ENCODE measurements at places on chromosomes 1 and 21.

DNA sequence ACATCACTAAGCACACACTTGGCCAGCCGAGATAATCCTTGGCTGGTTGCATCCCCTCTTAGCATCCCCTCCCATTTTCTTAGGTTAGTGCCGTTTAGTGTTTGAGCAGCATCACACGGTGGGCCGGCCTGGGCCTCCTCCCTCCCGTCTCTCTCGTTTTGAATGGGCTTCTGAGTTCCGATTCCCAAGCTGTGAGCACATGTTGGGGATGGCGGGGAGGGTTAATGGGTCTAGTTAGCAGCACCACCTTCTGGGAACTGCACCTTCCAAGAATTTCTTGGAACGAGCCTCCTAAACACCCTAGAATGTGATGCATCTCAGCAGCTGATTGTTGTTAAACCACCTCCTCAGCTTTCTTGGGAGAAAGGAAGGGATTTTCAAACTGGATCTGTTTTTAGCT, 73.3 kb downstream of the CNIH3 start:
- no peak for DNase-seq

DNA sequence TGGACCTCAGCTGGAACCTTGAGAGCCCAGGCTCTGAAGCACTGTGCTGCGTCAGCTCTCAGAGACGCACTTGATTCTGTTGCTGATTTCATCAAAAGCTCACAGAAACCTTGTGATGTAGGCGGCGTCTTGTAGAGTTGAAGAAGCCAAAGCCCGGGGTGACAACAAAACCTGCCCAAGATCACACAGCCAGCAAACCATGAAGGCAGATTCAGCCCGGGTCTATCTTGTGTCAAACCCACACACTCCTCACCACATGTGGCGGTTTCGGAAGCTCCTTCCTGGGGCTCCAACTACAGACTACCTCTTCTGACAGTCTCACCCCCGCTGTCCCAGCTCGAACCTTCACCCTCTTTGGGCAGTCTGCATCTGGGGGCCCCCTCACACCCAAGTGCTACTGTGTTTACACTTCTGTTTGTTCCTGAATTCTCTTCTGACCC, 50.4 kb downstream of the TENT5C start:
- DNase-seq: peak; percentile 65

- no peak for DNase-seq
Measured at GRCh38 chr1:161200421-161200991, 1.7 kb upstream of the ADAMTS4 start.

DNA sequence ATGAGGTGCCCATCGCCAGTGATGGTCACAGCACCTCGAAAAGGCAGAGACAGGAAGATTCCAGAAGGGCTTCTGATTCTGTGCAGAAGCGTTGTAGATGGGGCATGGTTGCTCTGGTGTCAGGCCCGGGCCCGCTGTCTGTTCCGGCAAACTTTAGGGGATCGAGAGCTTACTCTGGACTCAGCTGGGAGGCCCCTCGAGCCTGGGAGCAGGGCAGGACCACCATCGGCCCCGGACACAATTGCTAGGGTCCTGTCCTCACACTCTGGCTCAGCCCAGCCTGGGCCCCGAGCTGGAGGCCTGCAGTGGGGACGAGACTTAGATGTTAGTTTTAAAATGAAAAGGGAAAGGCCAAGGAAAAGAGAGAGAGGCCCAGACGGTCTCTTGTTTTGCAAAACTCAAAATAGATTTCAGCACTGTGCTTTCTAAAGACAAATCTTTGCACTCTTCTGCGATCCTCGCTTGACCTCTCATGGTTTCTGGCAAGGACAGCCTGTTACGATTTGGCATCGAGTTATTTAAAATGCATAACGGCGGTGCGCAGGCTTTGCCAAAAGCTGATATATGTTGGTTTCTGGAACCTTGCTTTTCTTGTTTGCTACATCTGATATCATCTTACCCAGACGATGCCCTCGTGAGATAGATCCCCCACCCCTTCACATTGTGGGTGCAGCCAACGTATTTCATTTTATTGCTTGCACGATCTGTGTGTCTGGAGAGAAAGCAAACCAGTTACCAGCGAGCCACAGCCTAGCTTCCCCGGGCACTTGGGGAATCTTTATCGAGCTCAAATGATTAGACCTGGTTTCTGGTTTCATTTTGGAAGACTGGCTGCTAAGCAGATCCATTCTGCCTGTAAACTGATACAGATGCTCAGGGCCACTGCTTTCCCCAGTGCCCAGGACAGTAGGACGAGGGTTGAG, 58.0 kb downstream of the PRDM16 start:
- no peak for DNase-seq

DNA sequence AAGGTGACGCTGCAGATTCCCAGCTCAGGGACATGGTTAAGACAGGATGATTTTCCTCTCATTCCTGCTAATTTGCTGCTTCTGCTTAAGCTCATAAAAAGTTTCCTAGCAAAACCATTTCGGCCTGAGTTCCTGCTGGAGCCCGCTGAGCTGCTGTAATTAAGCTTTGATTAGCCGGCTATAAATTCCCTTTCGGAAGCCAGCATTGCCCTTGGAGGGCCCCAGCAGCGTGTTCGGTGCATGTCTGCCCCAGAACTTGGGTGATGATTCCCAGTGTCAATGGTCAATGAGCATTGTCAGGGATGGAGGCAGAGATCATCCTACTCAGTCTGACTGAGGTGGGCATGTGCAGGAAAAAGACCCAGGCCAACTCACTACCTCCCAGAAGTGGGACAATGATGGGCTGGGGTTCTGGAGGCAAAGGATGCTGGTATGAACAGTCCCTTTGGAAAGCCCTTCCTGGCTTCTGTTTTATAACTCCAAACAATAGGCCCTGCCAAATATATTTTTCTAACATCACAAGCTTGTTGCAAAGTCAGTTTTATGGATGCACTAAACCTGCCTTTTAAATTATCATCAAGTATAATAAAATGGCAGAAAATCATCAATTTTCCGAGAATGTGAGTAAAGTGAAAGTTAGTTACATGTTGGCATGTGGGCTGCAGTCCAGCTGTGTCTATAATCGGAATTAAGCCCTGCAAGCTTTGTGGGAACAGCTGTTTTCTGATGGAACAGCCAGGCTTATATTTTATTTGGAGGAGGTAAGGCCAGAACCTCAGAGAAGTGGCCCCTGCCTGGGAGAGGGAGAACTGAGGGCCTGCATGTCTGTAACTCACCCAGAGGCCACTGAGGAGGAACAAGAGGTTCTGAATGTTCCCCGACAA, 257.1 kb downstream of the GRIK3 start:
- no peak for DNase-seq

GRCh38 chr1:178300352-178300699, 196.4 kb downstream of the CLEC20A start:
- no peak for DNase-seq

DNA sequence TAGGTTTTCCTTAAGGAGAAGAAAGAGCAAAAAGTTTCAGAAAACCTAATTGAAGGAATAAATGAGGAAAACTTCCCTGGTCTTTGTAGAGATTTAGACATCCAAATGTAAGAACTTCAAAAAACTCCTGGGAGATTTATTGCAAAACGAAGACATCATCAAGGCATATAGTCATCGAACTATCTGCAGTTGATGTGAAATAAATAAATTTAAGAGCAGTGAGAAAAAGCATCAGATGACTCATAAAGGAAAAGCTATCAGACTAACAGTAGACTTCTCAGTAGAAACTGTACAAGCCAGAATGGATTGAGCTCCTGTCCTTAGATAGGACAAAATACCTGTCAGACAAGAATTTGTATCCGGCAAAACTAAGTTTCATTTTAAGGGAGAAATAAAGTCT, 569.4 kb upstream of the ADAMTS5 start:
- no peak for DNase-seq

DNA sequence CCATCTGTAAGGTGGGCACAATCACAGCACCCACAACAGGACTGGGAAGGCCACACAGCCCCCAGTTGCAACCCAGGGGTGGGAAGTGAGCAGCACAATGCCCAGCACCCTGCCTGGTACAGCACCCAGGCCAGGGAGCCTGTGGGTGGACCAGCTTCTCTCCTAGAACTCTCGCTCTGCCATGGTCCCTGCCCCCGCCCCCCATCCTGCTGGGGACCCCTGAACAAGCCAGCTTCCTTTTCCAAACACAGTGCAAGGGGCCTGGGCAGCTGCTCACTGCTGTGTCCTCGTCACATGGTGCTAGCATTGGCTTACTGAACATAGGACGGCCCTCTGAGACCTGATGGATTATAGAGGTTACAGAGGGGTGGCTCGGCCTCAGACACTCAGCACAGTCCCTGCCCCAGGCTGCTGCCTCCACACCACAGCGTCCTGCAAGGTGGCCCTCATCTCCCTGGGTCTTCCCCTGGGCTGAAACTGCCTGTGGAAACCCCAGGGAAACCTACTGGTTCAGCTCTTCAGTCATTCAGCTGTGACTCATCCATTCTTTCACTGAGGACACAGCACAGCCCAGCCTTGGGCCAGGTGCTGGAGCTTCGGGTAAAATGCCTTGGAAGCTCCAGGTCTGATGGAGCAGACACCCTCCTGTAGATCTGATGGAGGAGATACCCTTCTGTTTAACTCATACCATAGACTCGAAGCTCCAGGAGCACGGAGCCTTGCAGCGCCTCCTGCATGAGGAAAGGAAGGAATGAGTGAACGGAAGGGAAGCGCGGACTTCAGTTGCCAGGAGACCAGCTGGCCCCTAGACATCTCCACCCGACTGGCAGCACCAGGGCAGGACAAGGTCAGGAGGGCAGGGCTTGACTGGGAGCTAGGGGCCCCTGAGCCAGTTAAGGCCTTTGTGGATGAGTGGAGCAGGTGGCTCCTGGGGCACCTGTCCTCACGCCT, 8.1 kb upstream of the PRDM16 start:
- no peak for DNase-seq

GRCh38 chr1:34587761-34588160, 167.1 kb upstream of the GJB5 start:
- DNase-seq: no peak

GRCh38 chr1:163056831-163057230, 12.3 kb upstream of the RGS4 start:
- DNase-seq: no peak

GRCh38 chr1:64539781-64540218, 69.9 kb downstream of the CACHD1 start:
- DNase-seq: no peak

DNA sequence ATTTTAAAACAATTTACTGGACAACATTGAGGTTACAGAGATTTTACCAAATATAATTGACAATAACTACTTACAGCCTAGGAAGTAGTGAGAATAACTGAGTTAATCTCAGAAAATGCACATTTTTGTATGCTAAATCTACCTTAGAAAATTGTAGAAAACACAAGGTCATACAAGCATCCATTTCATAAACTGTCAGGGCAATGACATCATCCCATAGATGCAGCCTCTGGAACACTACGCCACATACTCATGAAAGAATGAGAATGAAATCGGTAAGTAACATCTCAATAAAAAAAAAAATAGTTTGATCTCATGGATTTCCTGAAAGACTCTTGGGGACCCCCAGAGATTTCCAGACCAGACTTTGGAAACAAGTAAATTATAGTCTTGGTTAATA, 28.9 kb upstream of the BARHL2 start:
- DNase-seq: no peak

DNA sequence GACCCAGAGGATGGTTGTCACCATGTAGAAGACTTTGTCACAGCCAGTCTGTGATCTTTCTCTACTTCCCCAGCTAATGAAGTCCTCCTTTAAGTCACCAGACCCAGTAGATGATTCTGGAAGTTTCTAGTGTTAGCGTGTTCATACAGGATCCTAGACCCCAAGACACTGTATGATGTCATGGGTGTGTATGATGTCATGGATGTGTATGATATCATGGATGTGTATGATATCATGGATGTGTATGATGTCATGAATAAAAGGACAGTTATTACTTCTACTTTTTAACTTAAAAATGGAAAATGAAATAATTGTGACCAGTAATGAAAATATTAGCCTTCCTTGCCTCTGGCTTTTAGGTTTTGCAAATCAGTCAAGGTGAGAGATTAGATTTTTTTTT, 260.0 kb downstream of the FMN2 start:
- no peak for DNase-seq

DNA sequence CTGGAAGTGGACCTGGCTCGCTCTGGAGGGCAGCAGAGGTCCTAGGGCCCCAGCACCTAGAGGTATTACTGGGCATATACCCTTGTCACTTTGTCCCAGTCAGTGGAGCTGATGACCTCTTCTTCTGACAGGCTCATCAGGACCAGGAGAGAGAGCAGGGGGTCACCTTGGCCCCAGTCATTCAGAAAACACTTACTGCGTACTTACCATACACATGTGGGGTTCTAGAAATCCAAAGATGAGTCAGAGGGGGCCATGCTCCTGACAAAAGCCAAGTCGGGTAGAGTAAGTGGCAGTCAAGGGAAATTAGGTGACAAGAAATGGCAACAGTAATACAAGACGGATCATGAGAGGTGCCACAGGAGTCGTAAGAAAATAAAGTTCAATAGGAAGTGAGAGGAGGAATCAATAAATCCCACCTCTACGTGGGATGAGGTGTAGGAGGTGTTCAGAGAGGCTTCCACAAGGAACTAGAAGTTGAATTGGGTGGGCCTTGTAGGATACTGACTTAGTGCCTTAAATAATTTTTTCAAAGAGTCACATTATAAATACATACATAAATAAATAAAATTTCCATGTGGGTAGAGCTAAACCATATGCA, 6.8 kb downstream of the KCNC4 start:
- no peak for DNase-seq

GRCh38 chr1:56570924-56571372, 8.4 kb downstream of the PLPP3 start:
- no peak for DNase-seq

GRCh38 chr1:169487133-169487532, 1.4 kb upstream of the SLC19A2 start:
- no peak for DNase-seq

- no peak for DNase-seq
Measured at GRCh38 chr1:40599926-40600325, 65.6 kb downstream of the RIMS3 start.

GRCh38 chr1:51833700-51834099, 44.8 kb downstream of the NRDC start:
- no peak for DNase-seq

DNA sequence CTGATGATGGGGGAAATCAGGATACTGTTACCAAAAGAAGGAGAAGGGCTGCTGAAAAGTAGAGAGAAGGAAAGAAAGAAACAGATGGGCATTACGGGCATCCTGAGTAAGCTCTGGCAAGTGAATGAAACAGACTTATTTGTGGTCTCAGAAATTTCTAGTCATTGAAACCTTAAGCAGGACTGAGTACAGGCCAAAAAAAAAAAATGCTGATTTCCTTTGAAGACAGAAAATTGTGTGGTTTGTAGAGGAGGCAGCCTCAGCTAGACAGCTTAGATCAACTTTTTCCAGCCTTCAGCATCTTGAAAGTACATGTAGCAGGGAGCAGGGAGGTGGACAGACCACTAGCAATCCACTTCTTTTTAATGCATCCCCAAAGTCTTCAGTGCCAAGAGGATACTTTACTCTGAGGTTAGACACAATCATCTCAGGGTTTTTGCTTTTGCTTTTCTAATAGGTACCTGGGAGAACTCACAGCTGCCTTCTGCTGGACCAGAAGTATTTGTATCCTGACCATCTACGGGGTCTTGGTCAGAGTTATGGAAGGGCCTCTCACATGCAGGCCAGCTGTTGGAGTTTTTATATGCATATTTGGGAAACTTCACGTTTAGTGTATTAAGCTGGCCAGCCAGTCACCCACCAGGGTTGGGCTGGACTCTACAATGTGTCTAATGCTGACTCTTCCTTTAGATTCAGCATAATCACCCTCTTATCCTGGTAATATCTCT, 10.6 kb upstream of the CAPZB start:
- no peak for DNase-seq

- no peak for DNase-seq
Measured at GRCh38 chr1:53484705-53485477, 25.7 kb downstream of the DMRTB1 start.

GRCh38 chr1:213840575-213840974, 147.2 kb upstream of the PROX1 start:
- DNase-seq: no peak

- DNase-seq: no peak
Measured at GRCh38 chr1:99546432-99547416, 99.2 kb upstream of the PALMD start.
